ENCODE measurements at places on chromosomes 1 and 21.

GRCh38 chr1:4755301-4755845, 101.0 kb downstream of the AJAP1 start:
- DNase-seq: no peak

DNA sequence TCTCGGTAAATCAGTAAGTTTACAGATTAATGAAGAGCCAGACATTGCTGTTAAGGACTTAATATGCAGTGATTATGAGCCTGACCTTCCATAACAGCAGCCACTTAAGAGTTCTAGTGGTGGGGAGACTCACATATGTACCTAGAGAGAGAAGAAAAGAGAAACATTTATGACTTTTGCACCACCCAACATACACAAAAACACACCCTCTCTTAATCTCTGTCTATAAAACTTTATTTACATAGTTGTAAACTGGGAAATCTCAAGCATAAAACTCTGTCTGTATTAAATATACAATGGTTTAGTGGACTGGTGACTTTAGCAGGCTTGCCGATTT, 347.4 kb upstream of the ADGRL2 start:
- DNase-seq: no peak

DNA sequence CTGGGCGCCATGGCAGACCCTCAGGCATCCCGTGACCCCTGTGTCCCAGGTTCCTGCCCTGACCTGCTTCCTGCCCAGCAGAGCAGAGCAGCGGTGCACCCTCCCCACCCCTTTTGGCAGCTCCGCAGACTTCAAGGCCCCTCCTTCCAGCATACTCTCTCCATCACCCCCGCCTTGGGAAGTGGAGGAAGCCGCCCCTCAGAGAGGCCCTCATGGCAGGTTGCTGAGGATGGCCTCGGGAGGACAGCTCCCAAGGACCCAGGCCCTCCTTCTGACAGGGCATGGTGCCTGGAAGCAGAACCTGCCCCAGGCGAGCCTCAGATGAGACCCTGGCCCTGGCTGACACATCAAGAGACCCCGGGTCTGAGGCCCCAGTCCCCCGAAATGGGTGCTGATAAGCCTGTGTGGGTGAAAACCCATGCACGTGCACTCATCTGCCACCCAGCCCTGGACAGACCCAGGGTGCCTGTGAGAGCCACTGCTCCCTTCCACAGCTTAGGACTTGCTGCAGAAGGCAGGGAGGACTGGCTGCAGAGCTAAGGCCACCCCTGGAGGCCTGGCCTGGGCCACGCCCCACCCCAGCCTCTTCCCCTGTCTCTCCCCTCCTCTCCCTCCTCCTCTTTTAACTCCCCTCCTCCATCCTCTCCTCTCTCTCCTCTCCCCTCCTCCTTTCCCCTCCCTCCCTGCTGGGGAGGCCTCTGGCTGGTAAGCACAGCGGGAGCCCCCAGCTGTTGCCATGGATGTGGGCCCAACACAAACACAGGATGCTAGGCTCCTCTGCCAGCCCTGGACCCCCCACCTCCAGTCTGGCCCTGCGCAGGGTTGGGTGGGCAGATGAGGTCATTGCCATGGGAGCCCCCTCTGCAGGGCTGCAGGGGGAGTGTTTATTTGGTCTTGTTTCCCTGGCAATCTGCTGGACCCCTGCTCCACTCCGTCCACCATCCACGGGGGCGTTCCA, 33.7 kb downstream of the WNT9A start:
- DNase-seq: no peak

- DNase-seq: no peak
Observed at GRCh38 chr1:212752252-212752933, 39.2 kb downstream of the NSL1 start.

All from activated T-helper 1 cell treated with Interleukin-2 at 50 U/mL for 16 hours (primary cell).